Omental fat pad (tissue), 4 donors: ENCODE measurements at places on chromosomes 4 and X. TPM values are rescaled to one million over a fixed set of nuclear protein-coding genes. Genes with fewer than 3 reads are reported as not detected.

GRCh38 chrX:119249891-119250290, 13.8 kb downstream of the PGRMC1 start:
- DNase-seq = no peak

Gene CLIC2
- 17.5 TPM for total RNA-seq

DNA sequence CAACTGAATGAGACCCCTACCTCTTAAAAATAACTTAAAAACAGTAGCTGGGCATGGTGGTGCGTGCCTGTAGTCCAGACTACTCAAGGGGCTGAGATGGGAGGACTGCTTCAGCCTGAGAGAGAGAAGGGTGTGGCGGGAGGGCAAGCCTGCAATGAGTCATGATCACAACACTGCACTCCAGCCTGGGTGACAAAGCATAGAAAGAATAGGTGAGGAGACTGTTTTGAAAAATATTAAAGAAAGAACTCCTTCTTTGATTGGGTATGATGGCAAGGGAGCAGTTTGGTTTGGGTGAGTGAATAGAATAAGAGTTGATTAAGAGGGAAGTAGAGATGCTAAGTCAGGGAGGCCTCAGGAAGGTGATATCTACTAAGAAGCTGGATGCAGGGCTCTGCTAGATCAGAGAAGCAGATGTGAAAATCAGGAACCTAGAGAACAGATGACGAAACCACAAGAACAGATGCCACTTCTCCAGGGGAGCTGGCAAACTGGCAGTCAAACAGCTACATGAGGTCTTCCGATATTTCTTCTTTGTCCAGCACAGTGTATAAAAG, 318.6 kb downstream of the OPHN1 start:
- no peak for DNase-seq

GRCh38 chr4:138804711-138805110, 210.9 kb upstream of the NOCT start:
- no peak for DNase-seq

GRCh38 chr4:152938237-152938947, 2.3 kb downstream of the FHDC1 start:
- DNase-seq = no peak

DNA sequence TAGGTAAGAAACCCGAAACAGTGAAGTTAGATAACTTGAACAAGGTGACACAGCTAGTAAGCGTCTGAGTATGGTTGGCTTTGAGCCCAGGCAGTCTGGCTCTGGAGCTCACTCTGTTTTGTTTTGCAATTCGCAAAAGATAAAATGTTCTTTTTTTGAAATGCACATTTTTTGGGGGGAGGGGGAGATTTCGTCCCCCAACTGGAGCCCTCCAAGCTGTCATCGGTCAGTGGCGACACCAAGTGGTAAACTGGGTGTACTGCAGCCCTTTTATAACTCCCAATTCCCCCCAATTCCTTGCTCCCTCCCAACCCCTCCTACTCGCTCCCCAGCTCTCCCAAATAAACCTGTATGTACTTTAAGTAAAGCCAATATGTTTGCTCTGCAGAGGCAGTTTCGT, 2.8 kb upstream of the CLCN5 start:
- peak; percentile 24 for DNase-seq

DNA sequence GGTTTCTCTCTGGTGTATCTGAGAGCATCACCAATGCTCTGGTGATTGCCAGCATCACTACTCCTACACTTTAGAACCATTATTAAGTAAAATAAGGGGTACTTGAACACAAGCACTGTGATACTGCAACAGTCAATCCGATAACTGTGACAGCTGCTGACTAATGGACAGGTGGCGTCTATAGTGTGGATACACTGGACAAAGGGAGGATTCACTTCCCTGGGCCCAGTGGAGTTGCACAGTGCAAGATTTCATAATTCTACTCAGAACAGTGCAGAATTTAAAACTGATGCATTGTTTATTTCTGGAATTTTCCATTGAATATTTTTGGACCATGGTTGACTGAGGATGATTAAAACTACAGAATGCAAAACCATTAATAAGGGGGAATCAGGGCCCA, 97.8 kb downstream of the SHROOM3 start:
- DNase-seq = no peak

Gene PDGFRA
- 135 TPM for total RNA-seq

- DNase-seq = no peak
These were observed 66.4 kb upstream of the AGA start for GRCh38 chr4:177508662-177509061.

- no peak for DNase-seq
These were observed 2.1 kb upstream of the PCDH7 start for GRCh38 chr4:30718021-30718542.

- DNase-seq = peak; percentile 65
These were observed 48.9 kb upstream of the AADAT start for GRCh38 chr4:170138580-170139194.

Gene SLC7A11
- 1.5 TPM for total RNA-seq

Gene FBXW7
- total RNA-seq = 44.3 TPM

Gene F8A2
- not detected for total RNA-seq

DNA sequence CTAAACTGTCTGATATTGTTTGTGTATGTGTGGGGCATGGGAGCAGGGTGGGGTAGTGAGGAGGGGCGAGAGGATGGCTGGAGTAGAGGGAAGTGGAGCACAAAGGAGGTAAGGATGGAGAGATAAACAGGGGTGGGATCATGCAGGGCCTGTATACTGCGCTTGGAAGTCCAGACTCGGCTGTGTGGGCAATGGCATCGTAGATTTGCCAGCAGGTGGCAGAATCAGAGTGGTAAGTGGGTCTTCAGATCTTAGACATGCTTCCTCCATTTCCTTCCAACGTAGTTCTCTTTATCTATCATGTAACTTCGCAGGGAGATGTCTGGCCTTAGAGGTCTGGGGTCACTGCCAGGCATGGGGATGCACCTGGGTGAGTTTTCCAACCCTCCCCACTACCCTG, 155.5 kb downstream of the PDGFRA start:
- no peak for DNase-seq

- DNase-seq = no peak
These were observed 11.0 kb upstream of the SH3BP2 start for GRCh38 chr4:2781911-2782310.

DNA sequence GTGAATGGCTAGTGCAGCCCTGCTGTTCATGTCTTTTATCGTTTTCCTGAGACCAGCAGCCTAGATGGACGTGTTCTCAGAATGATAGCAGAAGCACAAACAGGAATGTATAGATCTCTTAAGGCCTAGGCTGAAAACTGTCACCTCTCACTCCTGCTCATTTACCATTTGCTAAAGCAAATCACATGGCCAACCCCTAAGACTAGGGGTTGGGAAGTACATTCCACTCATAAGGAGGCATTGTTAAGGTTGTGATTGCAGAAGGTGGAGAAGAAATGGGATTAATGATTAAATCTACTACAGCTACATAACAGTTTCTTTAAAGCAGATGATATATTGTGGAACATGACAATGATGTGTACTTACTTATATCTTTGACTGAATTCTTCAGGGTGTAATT, 536.8 kb upstream of the FTHL17 start:
- no peak for DNase-seq

DNA sequence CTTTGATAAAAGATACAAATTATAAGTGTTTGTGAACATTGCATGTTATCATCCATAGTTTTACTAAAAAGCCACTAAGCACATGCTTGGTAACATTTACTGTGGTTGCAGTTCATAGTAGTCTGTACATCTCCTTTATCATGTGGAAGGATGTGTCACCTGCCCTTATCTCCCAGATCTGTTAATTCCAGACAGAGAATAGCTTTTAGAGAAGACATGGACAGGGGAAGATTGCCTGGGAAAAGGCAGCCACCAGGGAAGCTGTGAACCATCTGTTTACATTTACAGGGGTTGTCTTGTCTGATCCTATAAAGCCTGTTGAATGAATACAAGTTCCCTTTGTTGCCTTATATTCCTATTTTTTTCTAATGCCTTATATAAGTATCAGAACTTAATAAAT, 396.0 kb downstream of the FAT4 start:
- no peak for DNase-seq
